Fibroblast of villous mesenchyme (primary cell): ENCODE measurements at places on chromosomes 5 and 9.
A peak's percentile ranks its signal among the peaks of the same experiment; 100 is the strongest.

DNA sequence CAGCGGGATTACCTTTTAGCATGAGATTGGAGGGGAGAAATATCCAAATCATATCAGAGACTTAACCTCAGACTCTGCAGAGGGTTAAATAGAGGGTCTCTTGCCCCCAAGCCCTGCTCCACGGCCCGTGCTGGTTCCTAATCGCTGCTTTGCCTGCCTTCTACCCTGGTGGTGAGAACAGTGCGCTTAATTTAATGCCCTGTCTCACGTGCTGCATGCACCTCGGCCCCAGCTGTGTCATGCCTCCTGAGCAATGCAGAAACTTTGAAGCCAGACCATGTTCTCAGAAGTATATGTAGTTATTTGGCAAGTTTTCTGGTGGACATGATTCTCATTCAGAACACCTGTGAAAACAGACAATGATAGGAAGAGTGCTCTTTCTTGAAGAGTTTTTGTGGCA, 1.4 kb downstream of the OTULIN start:
- peak; percentile 44 for DNase-seq

DNA sequence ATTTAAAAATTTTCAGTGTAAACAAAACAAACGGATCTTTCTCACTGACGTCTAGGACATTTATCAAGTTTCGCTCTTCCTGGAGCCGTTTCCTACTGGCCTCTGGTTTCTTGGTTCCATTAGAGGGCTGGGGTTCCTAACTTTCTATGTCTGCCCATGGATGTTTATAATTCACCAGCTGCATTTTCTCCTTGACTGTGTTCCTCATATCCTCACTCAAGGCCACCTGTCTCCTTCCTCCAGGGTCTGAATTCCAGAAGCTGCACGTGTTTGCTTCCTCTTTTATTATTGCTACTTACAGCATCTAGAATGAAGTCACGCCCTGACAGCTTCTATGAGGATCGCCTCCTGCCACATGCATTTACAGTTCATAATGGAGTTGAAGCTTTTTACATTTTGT, 74.1 kb upstream of the BASP1 start:
- DNase-seq = no peak

GRCh38 chr5:170010595-170010994, 30.3 kb upstream of the INSYN2B start:
- DNase-seq = no peak

GRCh38 chr5:164475339-164475977, 970.0 kb downstream of the MAT2B start:
- peak; percentile 1 for DNase-seq

DNA sequence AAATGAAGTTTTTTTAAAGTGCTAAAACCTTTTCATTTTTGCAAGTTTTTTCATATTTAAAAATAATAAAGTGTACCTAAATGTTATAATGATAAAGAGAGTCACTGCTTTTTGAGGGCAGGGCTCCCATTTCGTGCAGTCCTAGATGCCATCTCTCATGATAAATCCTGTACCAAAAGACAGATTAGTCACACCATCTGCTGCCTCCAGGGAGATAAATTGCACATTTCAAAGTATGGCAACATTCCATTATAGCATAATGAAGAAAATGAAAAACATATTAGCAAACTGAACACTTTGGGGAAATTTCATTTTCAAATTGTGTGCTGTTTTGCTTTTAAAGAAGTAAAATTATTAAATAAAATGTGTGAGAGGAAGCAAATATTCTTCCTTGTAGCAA, 257.2 kb downstream of the KIAA0825 start:
- DNase-seq = no peak
